ENCODE measurements at places on chromosomes 4 and X.

DNA sequence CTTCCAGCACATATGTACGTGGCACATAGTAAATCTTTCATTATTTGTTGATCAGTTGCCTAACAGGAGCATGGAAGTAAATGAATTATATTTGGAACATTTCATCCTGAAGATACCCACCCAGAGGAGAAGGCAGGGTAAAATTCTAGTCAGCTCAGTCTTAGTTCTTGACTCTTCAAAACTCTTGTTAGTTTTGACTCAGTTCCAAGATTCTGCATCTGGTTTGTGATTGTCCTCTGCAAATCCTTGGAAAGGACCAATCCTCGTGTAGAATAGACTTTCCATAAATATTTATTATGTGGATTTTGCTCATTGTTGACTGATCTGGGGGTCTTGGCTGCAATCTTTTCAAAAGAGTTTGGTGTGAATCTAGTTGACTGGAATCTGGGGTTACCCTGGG lies 257.5 kb upstream of the FAT1 start:
- no peak for DNase-seq

DNA sequence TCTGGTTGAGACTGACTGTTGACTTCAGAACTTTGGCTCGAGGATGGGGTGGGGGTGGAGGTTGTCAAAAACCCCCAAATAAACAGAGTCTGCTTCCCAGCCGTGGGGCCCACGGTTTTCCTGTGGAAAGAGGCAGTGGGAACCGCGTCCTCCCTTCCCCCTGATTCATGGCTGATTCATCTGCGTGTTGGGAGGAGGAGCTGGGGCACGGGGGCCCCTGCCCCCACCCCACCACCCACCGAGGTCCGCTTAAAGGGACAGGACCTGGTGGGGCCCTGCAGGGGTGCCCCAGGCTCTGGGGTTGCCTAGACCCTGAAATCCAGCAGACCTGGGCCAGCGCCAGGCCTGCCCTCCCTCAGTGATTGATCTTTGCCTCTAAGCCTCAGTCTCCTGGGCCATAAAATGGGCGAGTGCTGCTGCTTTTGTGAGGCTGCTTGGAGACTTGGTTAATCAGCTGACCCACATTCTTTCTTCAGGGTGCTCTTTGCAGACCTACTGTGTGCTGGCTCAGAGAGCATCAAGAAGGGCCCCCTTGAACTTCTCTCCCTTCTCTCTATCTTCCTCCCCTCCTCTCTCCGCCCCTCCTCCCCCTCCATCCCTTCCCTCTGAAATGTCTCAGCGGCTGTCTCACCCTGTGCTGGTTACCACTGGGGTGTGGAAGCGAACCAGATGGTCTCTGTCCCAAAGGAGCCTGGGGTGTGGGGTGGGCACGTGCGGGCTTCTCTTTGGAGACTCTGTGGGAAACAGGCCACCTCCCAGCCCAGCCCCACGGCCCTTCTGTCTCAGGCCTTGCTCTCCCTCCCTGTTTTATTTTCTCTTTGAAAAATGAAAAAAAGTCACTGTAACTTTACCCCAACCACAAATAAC lies 9.1 kb downstream of the HTRA3 start:
- peak; percentile 60 for DNase-seq

- no peak for DNase-seq
Observed at GRCh38 chr4:123876671-123877101, 480.1 kb downstream of the SPRY1 start.

DNA sequence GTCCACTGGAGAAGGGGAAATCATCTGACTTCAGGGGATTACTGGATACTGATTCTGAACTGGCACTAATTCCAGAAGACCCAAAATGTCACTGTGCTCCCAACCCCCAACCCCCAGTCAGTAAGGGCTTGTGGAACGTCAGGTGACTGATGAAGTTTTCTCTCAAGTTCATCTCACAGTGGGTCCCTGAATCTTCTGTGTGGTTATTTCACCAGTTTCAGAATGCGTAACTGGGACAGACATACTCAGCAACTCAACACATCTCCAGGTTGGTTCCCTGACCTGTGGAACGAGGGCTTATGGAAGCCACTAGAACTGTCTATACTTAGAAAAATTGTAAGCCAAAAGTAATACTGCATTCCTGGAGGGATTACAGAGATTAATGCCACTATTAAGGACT lies 45.3 kb downstream of the DDX60L start:
- DNase-seq, result no peak

DNA sequence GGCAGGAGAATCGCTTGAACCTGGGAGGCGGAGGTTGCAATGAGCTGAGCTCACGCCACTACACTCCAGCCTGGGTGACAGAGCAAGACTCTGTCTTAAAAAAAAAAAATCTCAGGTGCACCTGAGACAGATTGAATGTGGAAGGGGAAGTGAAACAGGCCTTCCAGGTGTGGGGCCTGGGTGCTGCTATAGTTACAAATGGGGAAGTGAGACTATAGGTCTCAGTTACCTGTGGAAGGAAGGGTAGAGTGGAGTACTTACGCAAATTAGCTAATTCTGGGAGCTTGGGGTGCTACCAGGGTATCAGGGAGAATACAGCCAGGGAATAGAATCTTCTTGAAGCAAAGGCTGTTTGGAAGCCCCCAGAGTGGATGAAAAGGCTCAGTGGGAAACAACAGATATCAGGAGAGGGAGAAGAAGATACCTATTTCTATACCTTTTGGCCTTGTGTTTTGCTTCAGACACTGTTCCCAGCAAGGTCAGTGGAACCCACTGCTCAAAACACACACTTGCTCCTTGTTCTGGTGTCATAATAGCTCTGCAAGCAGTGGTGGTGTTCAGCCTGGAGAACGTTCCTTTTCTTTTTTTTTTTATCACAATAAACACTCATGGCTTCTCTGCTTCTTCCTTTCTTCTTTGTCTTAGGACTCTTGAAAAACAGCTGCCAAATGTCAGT lies 7.0 kb downstream of the CD38 start:
- DNase-seq, result no peak

DNA sequence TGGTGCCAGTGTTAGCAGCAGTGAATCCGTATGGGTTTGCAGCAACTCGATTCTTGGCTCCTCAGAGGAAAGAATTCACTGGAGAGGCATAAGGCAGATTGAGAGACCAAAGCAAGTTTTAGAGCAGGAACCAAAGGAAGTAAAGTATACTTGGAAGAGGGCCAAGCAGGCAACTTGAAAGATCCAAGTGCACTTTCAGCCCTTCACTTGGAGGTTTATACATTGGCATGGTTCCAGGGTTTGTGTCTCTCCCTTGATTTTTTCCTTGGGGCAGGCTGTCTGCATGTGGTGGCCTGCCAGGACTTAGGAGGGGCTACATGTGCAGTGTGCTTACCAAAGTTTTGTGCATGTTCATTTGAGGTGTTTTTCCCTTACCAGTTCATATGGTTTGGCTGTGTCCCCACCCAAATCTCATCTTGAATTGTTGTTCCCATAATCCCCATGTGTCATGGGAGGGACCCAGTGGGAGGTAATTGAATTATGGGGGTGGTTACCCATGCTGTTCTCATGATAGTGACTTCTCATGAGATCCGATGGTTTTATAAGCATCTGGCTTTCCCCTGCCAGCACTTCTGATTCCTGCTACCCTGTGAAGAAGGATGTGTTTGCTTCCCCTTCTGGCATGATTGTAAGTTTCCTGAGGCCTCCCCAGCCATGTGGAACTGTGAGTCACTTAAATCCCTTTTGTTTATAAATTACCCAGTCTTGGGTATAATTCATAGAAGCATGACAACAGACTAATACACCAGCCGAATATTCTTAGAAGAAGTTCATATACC lies 86.2 kb upstream of the TSPAN5 start:
- DNase-seq, result no peak

DNA sequence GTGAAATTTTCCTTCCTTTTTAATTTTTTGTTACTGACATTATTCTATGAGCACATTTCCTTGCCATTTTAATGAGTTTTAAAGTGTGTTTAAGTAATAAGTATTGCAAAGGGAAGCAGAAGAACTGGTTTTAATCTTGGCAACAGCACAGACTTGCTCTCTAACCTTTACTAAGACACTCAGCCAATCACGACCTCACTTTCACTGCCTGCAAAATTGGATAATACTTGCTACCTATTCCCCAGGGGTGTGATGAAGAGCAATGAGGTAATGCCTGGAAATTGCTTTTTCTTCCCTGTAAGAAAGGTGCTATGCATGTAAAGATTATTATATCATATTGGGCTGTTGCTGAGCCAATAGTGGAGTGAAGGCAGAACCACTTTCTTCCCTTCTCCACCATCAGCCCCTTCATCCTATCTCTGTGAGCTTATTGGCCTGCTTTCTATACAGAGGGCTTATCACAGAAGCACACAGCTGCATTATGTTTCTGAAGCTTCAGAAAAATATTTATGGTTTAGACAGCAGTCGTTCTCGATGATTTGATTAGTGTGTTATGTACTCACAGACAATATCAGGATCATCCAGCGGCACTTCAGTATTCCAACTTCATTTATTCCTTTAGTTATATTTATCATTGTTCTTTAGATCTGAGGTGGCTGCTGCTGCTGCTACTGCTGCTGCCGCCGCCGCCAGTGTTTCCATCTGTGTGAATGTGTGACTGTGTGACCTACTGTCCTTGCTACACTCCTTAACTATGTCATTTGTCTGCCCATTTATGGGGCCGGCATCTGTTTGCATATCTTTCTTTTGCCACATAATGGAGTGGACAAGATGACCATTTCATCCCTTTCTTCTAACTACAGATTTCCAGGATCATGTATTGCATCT lies 255.1 kb downstream of the C4orf33 start:
- DNase-seq, result no peak

DNA sequence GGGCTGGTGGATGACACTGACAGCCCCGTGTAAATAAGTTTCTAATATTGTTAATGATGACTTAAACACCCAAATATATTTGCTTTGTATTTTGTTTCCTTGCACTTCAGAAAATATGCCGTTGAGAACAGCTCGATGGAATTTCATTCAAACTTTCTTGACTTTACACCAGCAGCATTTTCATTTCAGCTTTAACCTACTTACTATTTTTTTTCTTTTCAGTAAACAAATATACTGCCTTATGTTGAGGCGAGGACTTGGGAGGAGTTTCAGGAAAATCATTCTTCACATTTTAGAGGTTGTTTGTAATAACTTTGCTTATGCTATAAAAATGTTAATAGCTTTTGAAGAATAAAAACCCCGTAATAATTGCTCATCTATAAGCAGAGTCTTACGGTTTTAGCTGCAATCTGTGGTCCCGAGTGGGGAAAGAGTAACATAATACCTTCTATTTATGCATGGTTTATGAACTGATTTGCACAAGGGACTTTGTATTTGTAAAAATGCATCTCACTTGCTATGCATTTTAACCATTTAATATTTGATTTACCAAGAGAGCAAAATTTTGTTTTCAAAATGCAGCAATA lies 14.1 kb upstream of the TENM3 start:
- DNase-seq, result no peak

DNA sequence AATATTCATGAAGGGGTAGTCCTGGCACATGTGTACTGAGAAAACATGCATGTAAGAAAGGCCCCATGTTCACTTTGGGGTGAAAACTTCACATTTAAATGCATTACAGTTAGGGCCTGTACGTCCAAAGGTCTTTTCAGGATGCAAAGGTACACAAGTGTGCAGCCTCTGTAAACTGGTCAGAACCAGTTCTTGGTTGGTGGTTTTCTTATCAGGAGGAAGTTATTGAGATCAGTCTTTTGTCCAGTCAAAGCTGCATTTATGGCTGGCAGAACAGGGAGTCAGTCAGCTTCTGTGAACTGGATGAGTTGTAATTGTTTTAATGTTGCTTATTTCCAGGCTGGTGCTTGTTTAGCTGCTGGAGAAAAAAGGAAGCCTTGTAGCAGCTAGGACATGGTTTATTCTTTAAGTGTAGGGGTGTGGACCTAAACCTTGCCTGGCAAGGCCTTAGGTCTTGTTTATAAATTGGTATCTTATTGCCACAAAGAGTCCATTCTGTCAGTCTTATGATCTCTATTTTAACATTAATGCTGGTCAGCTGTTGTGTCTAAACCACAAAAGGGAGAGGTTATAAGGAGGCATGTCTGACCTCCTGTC lies 1906.6 kb upstream of the TENM3 start:
- no peak for DNase-seq

DNA sequence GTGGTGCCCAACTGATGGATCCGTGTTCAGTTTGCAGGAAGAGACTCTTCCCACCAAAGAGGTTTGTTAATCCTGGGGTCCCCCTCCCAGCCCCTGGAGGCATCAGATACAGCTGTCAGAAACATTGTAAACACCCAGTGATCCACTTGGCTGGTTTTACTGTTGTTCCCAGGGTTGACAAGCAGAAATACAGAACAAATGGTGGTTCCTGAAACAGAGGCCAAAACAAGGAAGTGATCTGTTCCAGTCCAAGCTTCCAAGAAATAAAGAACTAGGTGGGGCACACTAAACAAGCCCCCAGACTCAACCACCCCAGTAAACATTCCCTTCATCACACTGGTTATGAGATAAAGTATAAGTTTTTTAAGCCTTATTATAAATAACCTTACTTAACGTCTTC lies 1.4 kb downstream of the TMLHE start:
- no peak for DNase-seq

GRCh38 chr4:99180382-99181070 lies 36.4 kb upstream of the ADH4 start:
- DNase-seq, result peak; percentile 63

- no peak for DNase-seq
Observed at GRCh38 chr4:83071116-83071515, 36.1 kb downstream of the COPS4 start.

DNA sequence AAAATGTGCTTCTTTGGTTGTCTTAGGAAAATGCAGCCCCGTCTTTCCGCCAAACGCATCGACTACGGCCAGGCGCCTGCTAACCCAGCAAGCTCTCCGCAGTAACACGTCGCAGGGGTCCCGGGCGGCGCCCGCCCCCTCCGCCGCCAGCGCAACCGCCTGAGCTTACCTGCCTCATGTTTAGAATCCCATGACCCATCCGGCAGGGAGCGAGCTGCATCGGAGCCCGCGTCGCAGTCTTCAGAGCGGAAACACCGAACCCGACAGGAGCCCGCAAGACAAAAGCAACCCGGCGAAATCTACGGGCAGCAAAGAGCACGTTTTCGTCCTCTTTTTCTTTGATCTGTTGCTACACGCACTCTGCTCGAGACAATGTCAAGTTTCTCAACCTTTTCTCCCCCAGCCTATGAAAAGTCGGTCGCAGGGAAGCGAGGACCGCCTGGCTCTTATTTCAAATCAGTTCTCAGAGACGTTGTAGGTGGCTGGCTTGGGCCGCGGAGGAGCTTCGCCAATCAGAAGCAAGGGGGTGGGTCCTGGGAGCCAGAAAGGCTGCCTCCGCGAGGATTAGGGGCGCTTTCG lies at the start of gene MID1:
Gene MID1, minus strand, starts transcription at position 465 of the 579 bp plus-strand sequence. CDS start 53,038 bp downstream, outside the sequence.
- DNase-seq, result peak; percentile 80

GRCh38 chr4:10180927-10181744 lies 64.5 kb upstream of the WDR1 start:
- DNase-seq, result peak; percentile 83

- peak; percentile 65 for DNase-seq
Observed at GRCh38 chr4:143358923-143359643, 22.4 kb downstream of the GAB1 start.

- DNase-seq, result peak; percentile 24
Observed at GRCh38 chrX:46704767-46705386, 54.0 kb downstream of the SLC9A7 start.

- no peak for DNase-seq
Observed at GRCh38 chrX:44874420-44875184, 1.6 kb downstream of the KDM6A start.

GRCh38 chrX:85303544-85303943 lies 59.8 kb downstream of the ZNF711 start:
- no peak for DNase-seq

GRCh38 chr4:75708218-75708691 lies 16.1 kb upstream of the USO1 start:
- no peak for DNase-seq
